ENCODE measurements at places on chromosomes 6 and 20.

- DNase-seq: peak; percentile 79
Observed at GRCh38 chr20:63553251-63553932, 567 bp upstream of the FNDC11 start.

DNA sequence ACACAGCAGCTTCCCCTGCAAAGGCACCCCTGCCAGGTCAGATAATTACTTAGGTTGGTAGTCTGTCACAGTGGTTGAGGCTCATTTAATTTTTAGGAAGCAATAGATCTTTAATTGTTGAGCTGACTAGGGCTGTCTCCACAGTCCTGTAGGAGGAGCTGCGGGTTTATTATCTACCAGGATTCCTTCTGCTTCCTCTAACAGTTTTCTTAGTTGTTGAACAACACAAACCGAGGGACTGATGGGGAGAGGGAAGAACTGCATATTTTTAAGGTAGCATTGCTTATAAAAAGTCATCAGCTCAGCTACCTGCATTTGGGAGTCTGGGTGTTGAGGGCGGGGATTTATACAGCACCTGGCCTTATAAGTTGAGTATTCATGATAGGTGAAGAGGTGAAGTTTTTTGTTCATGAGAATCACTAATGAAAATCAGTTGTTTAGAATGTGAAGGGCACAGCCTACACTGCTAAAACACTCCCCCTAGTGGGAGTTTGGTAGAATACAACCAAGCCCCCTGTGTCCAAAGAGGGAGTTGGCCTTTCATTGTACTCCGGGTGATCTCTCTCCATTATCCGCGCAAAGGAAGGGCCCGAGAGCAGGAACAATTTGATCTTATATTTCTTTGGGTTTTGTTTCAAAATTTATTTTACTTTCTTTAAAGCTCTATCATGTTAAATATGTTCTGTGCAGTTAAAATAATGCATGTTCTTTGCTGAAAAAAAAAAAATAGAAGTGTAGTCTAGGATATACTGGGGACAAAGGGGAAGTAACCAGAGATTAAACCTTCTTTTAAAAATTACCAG is 69.6 kb downstream of the SSR1 start:
- DNase-seq: peak; percentile 17

DNA sequence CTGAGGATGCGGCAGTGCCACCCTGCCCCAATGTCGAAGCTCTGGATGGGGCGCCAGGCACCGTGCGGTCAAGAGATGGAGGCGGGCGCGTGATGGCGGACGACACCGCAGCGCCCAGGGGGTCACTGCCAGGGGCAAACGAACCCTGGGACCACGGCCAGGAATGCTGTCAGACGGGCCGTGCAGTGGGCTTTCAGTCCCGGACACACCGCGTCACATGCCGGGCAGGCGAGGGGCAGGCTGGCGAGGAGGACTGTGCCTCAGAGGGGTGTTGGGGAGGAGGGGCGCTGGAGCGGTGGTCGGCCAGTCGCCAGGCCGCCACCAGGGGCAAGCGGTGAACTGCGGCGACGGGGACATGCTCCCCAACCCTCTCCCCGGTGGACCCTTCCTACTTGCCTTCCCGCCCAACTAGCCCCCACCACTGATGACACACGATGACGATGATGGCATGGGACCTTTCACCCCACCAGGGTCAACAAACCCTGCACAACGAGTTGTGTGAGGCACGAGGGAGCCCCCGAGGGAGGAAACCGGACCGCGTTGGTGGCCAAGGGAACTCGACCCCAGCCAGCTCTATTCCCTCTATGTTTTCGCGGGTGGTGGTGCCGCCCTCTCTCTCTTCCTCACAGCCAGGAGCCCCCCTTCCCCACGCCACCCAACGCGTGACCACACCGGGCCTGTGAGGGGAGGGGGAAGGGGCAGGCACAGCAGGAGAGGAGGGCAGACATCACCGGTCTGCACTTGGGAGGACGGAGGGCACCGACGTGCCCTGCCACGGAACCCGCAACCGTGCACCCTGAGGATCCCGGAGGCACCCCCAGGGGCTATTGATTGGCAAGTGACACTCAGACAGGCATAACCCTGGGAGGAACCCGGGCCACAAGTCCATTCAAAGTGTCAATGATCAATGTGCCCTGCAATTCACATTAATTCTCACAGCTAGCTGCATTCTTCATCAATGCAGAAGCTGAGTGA is 1960.9 kb upstream of the DEFB115 start:
- DNase-seq: no peak

GRCh38 chr6:68718385-68719073 is 83.4 kb downstream of the ADGRB3 start:
- DNase-seq: no peak

DNA sequence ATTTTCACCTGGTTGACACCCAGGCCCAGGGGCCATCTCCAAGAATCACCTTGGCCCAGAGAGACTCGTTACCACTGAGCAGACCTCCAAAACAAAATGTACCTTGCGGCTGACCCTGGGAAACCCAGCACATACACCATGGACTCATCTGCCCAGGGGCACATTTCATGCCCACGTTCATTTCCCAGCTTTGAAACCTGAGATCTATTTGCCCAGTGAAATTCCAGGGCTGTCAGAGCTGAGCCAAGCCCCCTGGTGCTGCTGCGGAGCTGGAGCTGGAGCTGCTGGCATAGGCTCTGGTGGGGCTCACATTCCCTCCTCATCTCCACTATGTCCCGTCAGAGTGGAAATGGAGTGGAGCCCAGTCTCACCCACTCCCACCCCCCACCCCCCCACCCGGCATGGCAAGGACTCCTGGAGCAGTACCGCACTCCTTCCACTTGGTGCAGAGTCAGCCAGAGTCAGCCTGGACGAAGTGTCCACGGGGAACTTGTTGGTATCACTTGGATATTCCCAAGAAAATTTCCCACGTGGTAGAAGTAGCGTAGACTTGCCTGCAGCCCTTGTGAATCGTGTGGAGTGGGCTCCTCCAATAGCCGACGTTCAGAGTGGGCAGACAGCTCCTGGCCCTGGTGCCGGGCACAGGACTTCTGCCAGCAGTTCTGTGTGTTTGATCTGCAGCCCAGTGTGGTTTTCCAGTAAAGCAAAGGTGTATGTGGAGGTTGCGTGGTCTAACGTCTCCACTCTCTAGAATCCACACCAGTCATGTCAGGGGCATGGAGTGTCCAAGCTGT is 18.1 kb upstream of the OSER1 start:
- no peak for DNase-seq

DNA sequence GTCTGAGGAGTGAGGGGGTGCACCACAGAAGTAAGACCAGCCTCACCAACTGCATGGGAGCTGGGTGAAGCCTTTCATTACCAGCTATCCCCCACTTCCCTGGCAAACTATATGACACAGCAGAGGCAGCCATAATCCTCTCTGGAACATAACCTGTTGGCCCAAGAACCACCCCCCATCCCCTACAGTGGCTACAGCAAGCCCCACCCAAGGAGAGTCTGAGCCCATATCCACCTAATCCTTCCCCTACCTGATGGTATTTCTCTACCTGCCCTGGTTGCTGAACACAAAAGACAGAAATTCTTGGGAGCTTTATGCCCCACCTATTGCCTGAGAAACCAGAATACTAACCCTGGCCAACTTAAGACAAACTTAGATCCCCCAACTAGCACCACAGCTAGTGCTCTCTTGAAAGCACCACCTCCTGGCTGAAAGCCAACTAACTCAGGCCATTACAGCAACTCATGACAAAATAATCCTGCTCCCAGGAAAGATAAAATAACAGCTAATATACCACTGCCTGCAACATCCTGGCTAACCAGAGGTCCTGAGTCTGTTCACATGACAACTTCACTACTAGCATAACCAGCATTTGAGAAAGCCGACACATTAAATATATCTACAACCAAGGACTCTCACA is 11.2 kb downstream of the RNGTT start:
- no peak for DNase-seq

DNA sequence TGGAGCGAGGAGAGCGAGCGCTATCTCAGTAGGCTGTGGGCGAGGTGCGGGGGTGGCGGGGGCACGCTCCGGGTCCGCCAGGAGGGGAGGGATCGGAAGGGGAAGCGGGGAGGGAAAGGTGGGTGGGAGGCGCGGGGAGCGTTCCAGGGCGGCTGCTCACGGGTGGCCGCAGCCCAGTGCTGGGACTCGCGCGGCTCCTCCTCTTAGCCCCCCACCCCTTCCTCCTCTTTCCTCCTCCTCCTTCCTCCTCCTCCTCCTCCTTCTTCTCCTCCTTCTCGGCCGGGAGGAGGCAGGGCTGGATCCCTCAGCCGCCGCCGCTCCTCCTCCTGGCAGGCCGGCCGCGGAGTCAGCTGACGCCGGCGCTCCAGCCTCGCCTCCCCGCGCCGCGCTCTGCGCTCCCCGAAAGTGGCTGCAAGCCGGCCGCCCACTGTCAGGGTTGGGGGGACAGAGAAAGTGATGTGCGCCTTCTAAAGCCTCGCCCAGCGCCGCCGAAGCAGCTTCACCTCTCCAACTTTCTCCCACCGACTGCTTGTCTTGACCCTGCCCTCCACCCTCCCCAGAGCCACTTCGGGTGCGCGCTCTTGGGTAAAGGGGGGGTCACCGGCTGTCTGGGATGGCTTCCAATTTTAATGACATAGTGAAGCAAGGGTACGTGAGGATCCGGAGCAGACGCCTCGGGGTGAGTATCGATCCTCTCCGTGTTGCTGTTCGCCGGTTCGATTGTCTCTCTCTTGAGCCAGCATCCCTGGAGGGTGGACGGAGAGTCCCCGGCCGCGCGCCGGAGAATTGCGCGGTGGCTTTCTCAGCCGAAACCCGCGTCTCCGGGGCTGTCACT is at the start of gene DOK5:
Gene DOK5 (plus strand): TSS at position 260 of the 835 bp plus-strand sequence. CDS start 354 bp downstream, at position 614.
- DNase-seq: peak; percentile 3

DNA sequence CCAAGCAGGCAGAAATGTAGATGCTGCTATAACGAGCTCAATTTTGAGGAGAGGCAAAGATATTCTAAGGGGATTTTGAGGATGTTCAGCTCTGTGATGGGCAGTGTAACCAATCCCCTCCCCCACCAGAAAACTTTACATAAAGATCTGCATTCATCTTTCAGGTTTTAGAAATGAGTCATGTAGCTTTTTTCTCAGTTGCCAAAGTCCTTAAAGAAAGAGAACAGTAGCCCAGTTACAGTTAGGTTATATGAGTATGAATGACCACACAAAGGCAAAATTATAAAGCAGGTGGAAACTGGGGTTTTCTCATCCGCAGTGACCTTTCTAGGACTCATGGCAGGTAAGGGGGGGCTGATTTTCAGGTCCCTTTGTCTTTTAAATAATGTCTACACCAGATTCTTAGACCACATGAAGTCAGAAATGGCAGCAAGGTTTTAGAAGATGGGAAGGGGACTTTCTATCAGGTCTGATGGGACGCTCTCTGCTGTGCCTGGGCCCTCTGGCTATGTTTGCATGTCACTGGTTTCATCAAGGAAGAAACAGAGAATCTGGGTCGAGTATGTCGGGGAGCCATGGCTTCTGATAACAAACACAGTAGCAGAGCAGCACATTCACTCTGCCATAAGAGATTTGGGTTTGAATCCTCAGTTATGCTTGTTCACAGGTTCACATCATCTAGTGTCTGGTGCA is 94.7 kb downstream of the CLIC5 start:
- no peak for DNase-seq

DNA sequence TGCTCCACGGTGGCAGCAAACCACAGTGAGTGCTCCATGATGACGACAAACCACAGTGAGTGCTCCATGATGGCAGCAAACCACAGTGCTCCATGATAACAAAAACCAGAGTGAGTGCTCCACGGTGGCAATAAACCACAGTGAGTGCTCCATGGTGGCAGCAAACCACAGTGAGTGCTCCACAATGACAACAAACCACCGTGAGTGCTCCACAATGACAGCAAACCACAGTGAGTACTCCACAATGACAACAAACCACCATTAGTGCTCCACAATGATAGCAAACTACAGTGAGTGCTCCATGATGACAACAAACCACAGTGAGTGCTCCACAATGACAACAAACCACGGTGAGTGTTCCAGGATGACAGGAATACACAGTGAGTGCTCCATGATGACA is 36.0 kb upstream of the LRFN2 start:
- no peak for DNase-seq

- DNase-seq: no peak
Observed at GRCh38 chr6:1838604-1839213, 229.0 kb downstream of the FOXC1 start.

DNA sequence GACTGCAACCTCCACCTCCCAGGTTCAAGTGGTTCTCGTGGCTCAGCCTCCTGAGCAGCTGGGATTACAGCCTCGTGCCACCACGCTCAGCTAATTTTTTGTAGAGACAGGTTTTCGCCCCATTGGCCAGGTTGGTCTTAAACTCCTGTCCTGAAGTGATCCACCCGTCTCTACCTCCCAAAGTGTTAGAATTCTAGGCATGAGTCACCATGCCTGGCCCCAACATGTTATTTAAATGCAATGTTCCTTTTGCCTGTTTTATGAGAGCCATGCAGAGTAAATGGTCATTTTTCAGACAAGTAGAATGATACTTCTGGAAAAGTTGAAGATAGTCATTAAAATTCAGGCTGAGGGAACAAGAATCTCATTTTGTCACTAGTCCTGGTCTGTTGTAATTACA is 43.8 kb upstream of the RPS6KA2 start:
- DNase-seq: no peak

DNA sequence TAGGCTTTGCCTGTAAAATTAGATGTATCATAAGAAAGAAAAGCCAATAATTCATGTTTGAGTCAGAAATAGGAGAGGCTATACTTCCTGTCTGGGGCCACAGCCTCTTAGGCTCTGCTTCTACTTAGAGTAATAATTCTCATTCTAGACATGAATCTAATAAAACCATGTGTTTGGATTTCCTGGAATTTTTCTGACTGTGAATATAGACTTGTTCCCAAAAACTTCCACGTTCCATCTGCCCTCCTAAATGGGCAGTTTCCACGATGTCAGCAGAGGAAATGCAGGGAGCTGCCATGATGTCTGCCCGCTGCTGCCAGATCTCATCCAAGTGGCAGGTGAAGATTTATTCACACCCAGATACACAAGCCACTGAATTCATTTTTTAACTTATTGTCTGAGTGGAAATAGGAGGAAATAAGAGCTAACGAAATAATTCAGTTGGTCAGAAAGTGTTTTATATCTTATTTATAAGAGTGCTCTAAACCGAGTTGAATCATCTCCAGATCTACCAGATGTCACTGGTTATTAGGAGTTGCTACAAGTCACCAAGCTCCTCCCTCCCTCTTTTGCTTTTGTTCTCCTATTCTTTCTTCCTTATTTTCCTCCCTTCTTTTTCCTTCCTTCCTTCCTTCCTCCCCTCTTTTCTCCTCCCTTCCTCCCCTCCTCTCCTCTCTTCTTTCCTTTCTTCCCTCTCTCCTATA is 69.3 kb downstream of the ALDH8A1 start:
- DNase-seq: no peak

All from activated T-cell treated with anti-CD3 and anti-CD28 coated beads for 48 hours (primary cell).